ENCODE measurements at places on chromosomes 7 and 10.

GRCh38 chr7:84583331-84583730 is 388.7 kb upstream of the SEMA3A start:
- no peaks in the 10 kb centered on the region for H3K27me3 ChIP-seq
- H3K27ac ChIP-seq: no peak overlapping the region
- no peaks in the 10 kb centered on the region for H3K4me1 ChIP-seq
- H3K36me3 ChIP-seq: no peaks in the 10 kb centered on the region
- no peak overlapping the region for H3K4me3 ChIP-seq

GRCh38 chr10:6877722-6878392 is 297.8 kb upstream of the PRKCQ start:
- no peak overlapping the region for H3K4me3 ChIP-seq
- no peaks in the 10 kb centered on the region for H3K27me3 ChIP-seq
- no peaks in the 10 kb centered on the region for H3K36me3 ChIP-seq
- H3K4me1 ChIP-seq: no peaks in the 10 kb centered on the region
- no peak for DNase-seq

GRCh38 chr7:48088559-48089045 is 463 bp upstream of the UPP1 start:
- H3K27ac ChIP-seq: peak overlapping the region; percentile 89
- no peaks in the 10 kb centered on the region for H3K27me3 ChIP-seq
- H3K36me3 ChIP-seq: peaks cover 28% of the 10 kb centered on the region
- DNase-seq: peak; percentile 77
- peak overlapping the region; percentile 84 for H3K4me3 ChIP-seq
- peaks cover 81% of the 10 kb centered on the region for H3K4me1 ChIP-seq

DNA sequence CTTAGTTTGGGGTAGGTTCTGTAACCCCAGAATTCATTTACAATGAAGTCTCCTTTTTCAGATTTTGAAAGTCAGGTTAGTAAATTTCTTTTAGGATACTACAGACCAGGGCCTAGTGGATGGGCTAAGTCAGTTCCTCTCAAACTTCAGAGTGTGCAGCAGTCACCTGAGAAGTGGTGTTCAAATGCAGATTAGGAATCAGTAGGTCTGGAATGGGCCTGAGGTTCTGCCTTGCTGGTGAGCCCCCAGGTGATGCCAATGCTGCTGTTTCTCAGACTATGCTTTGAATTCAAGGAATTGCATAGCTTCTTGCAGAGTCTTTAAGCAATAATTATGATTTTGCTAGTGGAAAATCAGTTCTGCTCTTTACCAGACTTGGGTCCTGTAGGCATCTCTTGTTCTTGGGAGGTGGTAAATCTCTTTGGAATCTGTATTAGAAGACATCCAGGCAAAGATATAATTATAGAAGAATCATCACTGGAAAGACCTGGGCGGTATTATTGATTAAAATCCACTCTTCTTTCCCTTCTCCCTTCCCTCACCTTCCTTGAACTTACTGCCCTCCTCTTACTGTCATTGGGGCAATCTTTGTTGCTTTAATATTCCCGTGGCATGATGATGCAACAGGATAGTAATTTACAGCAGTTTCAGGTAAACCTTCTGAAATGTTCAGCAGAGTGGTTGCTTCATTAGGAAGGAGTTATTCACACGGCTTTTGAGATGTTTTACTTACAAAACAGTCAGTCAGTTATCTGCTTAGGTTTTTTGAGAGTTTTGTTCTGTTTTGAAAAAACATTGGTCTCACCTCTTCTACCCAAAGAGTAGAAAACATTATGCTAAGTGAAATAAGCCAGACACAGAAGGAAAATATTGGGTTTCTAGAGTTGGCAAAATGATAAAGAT is 87.2 kb downstream of the NRF1 start:
- H3K4me3 ChIP-seq: no peak overlapping the region

DNA sequence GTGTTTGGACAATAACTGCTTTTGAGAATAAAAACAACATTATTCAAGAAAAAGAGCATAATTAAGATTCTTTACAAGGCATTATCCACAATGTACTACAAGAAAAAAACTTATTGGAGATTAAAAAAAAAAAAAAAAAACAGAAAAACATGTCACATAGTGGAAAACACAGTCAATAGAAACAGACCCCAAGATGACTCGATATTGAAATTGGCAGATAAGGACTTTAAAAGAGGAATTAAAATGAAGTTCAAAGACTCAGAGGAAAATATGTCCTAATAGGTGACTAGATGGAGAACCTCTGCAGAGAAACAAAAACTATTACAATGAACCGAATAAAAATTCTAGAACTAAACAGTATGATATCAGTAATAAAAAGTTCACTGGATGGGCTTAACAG is 248.9 kb downstream of the CALN1 start:
- no peak overlapping the region for H3K4me3 ChIP-seq
- no peak for DNase-seq
- H3K27me3 ChIP-seq: no peaks in the 10 kb centered on the region
- H3K27ac ChIP-seq: no peak overlapping the region
- H3K36me3 ChIP-seq: no peaks in the 10 kb centered on the region

GRCh38 chr7:32036557-32036956 is 33.6 kb downstream of the PDE1C start:
- no peak for DNase-seq
- no peaks in the 10 kb centered on the region for H3K27me3 ChIP-seq
- H3K36me3 ChIP-seq: no peaks in the 10 kb centered on the region
- H3K4me3 ChIP-seq: no peak overlapping the region
- H3K4me1 ChIP-seq: no peaks in the 10 kb centered on the region
- H3K27ac ChIP-seq: no peak overlapping the region

- peaks cover 3% of the 10 kb centered on the region for H3K4me1 ChIP-seq
- no peak overlapping the region for H3K27ac ChIP-seq
- peaks cover 12% of the 10 kb centered on the region for H3K27me3 ChIP-seq
- no peak for DNase-seq
- H3K36me3 ChIP-seq: no peaks in the 10 kb centered on the region
- H3K4me3 ChIP-seq: no peak overlapping the region
Observed at GRCh38 chr10:3065622-3066021, 1.7 kb upstream of the PFKP start.

- no peak overlapping the region for H3K4me3 ChIP-seq
- H3K36me3 ChIP-seq: no peaks in the 10 kb centered on the region
- H3K4me1 ChIP-seq: no peaks in the 10 kb centered on the region
- no peak overlapping the region for H3K27ac ChIP-seq
- peaks cover 11% of the 10 kb centered on the region for H3K27me3 ChIP-seq
- no peak for DNase-seq
Observed at GRCh38 chr10:127420138-127420684, 128.9 kb upstream of the NPS start.

DNA sequence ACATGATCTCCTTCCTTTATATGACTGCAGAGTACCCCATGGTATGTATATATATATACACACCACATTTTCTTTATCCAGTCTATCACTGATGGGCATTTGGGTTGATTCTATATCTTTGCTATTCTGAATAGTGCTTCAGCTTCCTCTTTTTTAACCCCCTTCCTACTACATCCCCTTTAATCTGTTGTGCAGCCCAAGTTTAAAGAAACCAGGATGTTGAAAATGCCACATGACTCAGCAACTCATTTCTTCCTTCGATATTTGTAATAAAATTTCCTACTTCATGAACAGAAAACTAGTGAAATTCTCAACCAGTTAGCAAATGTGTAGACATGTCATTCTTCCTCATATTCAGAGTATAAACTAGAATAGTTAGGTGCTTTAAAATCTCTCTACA is 1245.7 kb upstream of the SORCS1 start:
- H3K4me3 ChIP-seq: no peak overlapping the region
- no peak overlapping the region for H3K27ac ChIP-seq
- H3K27me3 ChIP-seq: no peaks in the 10 kb centered on the region
- no peaks in the 10 kb centered on the region for H3K4me1 ChIP-seq

DNA sequence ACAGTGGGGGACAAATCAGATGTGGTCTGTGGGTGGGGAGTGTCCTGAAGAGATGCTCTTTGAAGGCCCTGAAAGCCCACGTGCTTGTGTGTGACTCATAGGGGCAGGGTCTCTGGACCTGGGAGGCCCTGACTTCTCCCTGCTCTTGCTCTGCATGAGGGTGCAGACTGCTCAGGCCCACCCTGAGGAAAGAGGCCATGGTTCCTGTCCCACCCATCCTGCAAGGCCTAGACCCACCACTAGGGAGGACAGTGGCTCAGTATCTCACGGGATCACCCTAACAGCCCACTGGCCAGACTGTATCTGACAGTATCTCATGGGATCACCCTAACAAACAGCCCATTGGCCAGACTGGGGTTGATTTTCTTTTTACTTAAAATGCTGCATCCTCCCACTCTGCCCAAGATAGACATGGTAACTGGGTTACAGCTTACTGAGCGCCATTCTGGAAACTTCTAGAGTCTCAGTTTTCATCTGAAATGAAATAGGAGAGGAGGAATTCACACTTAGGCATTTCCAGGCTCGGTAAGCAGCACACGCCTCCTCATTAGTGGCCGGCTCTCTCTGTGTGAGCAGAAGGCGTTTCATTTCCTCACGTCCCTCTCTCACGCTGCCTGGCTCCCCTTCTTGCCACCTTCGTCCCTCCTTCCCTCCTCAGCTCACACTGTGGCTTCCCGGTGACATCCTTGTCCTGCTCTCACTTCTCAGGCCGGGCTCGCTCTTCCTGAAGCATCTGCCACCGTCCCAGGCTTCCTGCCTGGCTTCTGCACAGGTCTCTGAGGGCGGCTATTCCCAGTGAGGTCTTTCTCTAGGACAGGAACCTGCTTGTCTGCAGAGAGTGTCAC is 242.6 kb downstream of the GLRX3 start:
- no peak overlapping the region for H3K27ac ChIP-seq
- H3K4me3 ChIP-seq: no peak overlapping the region
- no peaks in the 10 kb centered on the region for H3K4me1 ChIP-seq
- peaks cover 15% of the 10 kb centered on the region for H3K27me3 ChIP-seq
- no peak for DNase-seq

DNA sequence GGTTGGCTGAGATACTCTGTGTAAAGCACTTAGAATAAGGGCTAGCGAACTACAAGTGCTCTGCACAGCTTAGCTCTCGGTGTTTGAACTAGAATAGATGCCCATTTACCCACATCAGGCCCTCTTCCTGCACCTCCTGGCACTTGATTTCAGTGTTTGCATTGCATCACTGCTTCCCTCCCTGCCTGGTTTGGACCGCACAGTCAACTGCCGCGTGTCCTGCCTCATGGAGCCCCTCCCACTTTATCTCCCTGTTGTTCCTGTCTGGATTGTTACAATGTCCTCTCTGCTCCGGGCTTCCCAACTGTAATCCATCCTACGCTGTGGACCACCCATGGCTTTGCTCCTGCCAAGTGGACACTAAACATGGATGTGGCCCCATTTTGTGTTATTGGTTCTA is 2.3 kb downstream of the FAM107B start:
- H3K27me3 ChIP-seq: no peaks in the 10 kb centered on the region
- no peak for DNase-seq
- H3K27ac ChIP-seq: no peak overlapping the region
- H3K36me3 ChIP-seq: no peaks in the 10 kb centered on the region
- no peaks in the 10 kb centered on the region for H3K4me1 ChIP-seq

- no peak overlapping the region for H3K27ac ChIP-seq
- H3K36me3 ChIP-seq: no peaks in the 10 kb centered on the region
- H3K4me1 ChIP-seq: no peaks in the 10 kb centered on the region
Observed at GRCh38 chr10:124574456-124575070, 112.9 kb downstream of the LHPP start.

GRCh38 chr7:114943953-114944744 is 22.3 kb downstream of the MDFIC start:
- peaks cover 6% of the 10 kb centered on the region for H3K4me1 ChIP-seq
- no peak overlapping the region for H3K4me3 ChIP-seq
- H3K36me3 ChIP-seq: no peaks in the 10 kb centered on the region
- no peaks in the 10 kb centered on the region for H3K27me3 ChIP-seq
- no peak overlapping the region for H3K27ac ChIP-seq

DNA sequence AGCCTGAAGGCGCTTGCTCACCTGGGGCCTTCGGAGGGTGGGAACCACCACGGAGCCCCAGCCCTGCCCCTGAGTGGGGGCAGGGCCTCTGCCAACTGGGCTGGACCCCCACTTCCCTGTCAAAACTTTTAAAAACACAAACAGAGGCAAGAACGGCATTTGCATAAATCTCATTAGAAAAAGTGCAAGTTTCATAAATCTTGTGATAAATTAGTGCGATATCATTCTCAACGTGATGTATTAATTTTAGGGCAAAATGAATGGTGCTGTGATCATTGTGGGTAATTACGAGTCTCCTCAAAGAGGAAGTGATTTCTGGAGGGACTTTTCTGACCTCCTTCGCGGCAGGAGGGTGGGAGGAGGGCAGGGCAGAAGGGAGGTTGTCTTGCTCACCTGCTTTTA is 98.3 kb downstream of the CDH23 start:
- H3K4me1 ChIP-seq: no peaks in the 10 kb centered on the region
- no peak for DNase-seq
- no peaks in the 10 kb centered on the region for H3K27me3 ChIP-seq
- no peaks in the 10 kb centered on the region for H3K36me3 ChIP-seq

GRCh38 chr10:71435571-71436267 is 39.0 kb downstream of the CDH23 start:
- H3K4me3 ChIP-seq: no peak overlapping the region
- H3K4me1 ChIP-seq: no peaks in the 10 kb centered on the region
- no peak overlapping the region for H3K27ac ChIP-seq
- H3K27me3 ChIP-seq: no peaks in the 10 kb centered on the region
- no peaks in the 10 kb centered on the region for H3K36me3 ChIP-seq

GRCh38 chr10:131070856-131071255 is 240.7 kb downstream of the TCERG1L start:
- H3K27me3 ChIP-seq: peaks cover 10% of the 10 kb centered on the region
- H3K4me3 ChIP-seq: no peak overlapping the region
- no peaks in the 10 kb centered on the region for H3K36me3 ChIP-seq
